Stimulated activated CD8-positive, alpha-beta memory T cell treated with anti-CD3 and anti-CD28 coated beads, Interleukin-2, amount 100 ng/mL, for 1 hour (primary cell): ENCODE measurements at places on chromosomes 7 and 10.

DNA sequence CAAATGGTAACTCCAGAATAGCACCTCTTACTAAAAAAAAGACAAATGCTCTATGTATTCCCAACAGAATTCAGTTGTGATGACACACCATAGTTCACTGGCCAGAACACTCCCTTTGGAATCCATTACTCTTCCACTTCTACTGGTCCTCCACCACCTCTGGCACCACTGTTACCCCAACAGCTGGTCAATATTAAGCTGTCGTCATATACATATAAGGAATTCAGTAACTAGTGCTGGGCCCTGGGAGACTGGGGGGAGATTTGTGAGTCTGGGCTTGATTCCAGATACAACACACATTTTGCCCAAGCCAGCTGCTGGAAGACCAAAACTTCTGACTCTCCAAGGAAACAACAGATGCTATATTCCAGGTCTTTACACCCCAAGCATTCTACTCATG, 26.0 kb upstream of the ITGA8 start:
- DNase-seq, result no peak

GRCh38 chr10:60977161-60978122, 33.5 kb upstream of the RHOBTB1 start:
- no peak for DNase-seq

DNA sequence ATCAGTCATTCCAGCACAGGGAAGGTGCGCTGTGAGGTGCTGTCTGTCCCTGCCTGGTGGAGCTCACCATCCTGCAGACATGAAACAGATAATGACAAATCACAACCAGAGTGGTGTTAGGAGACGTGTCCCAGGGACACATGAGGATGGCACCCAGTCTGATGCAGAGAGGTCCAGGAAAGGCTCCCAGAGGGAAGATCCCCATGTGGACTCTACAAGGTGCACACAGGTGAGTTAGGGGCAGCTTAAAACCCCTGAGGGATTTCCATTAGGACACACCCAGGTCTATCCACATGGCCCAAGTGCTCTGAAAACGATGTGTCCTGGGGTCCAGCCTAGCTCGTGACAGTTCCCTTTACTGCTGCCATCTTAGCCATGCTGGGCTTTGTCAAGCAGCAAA, 91.4 kb downstream of the ADARB2 start:
- no peak for DNase-seq

- no peak for DNase-seq
Measured at GRCh38 chr7:95493247-95493646, 7.5 kb downstream of the ASB4 start.

GRCh38 chr7:46386428-46387399, 465.6 kb upstream of the IGFBP3 start:
- no peak for DNase-seq

DNA sequence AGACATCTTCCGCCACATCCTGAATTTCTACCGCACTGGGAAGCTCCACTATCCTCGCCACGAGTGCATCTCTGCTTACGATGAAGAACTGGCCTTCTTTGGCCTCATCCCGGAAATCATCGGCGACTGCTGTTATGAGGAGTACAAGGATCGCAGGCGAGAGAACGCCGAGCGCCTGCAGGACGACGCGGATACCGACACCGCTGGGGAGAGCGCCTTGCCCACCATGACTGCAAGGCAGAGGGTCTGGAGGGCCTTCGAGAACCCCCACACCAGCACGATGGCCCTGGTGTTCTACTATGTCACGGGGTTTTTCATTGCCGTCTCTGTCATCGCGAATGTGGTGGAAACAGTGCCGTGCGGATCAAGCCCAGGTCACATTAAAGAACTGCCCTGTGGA, 1.9 kb downstream of the KCND2 start:
- no peak for DNase-seq

GRCh38 chr10:3797750-3798149, 12.7 kb upstream of the KLF6 start:
- no peak for DNase-seq

- DNase-seq, result no peak
Measured at GRCh38 chr10:25682203-25682851, 251.7 kb upstream of the MYO3A start.

DNA sequence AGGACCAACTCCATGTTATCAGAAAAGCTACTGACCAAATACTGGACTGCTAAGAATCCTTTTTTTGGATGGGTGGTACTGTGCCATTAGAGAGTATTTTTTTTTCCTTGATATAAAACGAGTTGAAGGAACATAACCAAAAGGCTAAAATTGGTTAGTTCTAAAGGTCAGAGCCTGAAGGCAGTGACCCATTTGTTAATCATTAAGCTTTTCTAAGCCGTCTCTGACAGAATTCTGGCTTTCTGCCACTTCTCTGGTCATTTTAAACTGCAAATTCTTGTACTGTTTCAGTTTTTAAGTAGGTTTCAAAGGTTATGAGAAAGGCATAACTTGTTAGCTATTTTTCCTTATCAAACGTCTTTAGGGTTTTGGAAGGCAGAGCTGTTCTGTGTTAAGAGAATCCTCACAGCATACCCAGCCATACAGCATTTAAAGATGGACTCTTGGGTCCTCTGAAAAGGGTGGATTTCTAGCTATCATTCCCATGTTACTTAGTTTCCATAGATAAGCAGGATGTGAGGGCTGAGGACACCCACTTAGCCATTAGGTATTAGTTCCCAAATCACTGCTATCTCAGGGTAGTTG, 196.8 kb downstream of the RNLS start:
- no peak for DNase-seq

- no peak for DNase-seq
Measured at GRCh38 chr7:88455696-88456095, 149.0 kb upstream of the STEAP4 start.

DNA sequence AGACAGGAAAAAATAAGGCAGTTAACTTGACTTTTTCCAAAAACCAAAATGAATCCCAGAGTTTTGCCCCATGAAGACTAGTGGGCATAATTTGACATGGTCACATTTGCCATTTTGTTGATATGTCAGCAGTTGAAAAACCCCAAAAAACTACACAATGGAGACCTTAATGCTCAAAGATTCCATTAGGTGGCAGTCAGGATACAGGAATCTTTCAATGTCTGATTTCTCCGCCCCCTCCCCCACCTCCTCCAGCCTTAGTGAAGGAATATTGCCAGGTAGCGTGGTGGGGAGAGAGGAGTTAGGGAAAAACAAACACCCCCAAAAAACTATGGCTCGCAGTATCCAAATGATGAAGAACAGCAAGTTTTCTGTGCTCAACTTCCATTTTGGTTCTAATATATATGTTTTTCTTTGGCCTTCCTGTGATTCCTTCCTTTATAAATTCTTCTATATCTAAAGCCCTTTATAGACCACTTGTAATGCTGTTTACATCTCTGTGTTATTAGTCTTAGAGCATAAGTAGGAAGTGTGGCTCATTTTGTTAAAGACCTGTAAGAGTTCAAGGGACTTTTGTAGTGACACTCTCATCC, 6.7 kb upstream of the SMNDC1 start:
- no peak for DNase-seq

DNA sequence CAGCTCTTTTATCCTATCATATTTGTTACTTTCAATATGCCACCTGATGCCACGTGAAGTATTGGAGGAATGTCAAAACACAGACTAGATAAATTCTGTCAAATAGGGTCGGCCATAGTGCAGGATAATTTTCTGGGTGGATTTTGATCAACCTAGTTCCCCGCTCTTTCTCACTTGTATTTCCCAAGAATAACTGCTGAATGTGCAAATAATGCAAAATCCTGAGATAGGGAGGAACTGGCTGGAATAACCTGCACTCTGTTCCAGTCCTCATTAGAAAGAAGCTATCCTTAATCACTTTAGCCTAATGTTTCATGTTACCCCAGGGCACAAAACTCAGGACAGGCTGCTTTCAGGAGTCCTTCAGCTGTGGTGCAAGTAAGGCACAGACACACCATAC, 33.9 kb downstream of the ZWINT start:
- no peak for DNase-seq

GRCh38 chr7:81929386-81929785, 159.5 kb upstream of the HGF start:
- no peak for DNase-seq

DNA sequence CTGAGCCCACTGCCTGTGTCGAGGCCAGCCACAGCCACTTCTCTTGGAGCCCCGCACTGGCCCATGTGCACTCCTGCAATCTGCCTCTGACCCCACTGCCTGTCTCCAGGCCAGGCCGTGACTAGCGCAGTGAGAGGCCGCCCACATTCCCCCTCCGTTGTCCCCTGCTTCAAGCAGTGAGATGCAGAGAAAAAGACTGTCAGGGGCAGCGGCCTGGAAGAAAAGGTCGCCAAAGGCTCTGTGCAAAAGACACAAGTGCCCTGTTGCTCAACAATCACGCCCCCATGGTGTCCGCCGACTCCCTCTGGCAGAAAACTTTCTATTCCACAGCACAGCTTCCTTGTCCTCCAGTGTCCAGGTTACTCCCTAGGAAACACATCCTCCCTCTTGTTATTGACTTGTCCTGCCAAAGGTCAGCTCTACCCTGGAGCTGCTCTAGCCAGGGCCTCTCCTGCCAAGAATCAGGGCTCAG, 9.9 kb downstream of the FAM131B start:
- DNase-seq, result no peak

- DNase-seq, result no peak
Measured at GRCh38 chr10:128776673-128777252, 650.5 kb upstream of the MKI67 start.

DNA sequence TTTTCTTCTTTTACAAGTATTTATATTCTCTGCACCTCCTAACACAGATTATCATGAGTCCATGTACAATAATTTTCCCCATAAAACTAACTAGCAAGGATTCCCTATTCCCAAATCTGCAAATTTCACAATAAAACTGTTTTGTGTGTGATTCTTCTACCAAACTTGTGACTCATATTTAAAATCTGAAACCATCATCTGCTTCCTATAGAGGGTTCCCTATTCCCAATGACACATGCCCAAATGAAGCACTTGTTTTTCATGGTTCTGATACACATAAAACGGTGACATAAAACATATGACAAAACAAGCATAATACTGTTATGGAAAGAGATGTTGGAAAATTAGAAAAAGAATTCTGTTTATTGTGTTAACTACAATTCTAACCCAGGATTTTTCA, 657.6 kb downstream of the PARD3 start:
- DNase-seq, result no peak

DNA sequence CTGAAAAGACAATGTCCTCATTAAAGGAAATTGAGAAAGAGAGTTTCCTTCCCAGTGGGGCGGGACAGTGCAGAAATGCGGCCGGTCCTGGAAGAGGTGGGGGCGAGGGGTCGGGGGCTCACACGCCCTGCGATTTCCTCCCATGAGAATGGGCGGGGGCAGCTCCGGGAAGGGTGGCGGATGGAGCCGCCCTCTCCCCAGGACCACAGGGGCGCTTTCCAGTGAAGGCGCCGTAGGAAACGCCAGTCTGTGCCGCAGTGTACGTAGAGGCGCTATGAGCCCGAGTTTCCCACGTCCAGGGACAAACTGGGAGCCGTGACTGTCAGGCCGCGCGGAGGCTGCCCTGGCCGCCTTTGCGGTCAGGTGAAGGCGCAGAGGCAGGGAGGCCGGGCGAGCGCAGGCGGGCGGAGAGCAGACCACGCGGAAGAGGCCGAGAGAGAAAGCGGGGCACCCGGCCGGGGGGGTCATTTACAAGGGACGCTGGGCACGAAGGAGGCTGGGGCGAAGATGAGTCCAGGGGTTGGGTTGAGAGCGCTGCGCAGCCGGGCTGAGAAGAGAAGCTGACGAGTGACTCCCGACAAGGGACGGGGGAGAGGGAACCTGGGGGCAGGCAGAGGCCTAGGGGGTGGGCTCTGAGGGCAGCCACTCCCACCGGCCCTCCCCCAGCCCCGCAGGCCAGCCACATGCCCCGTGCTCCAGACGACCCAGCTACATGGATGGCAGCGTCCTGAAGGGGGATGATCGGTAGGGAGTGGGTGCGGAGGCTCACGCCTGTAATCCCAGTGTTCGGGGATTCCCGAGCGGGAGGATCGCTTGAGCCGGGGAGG, 45.0 kb downstream of the ALOX5 start:
- peak; percentile 39 for DNase-seq

- no peak for DNase-seq
Measured at GRCh38 chr10:72754275-72755032, 62.5 kb downstream of the MCU start.

DNA sequence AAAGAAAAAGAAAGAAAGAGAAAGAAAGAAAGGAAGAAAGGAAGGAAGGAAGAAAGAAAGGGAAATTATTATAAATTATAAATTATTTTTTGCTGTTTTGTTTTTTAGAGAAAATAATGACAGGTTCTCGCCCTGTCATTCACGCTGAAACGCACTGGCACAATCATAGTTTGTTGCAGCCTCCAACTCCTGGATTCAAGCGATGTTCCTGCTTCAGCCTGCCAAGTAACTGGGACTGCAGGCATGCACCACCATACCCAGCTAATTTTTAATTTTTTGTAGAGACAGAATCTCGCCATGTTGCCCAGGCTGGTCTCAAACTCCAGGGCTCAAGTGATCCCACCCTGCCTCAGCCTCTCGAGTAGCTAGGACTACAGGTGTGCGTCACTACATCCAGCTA, 21.6 kb downstream of the MMD2 start:
- no peak for DNase-seq

DNA sequence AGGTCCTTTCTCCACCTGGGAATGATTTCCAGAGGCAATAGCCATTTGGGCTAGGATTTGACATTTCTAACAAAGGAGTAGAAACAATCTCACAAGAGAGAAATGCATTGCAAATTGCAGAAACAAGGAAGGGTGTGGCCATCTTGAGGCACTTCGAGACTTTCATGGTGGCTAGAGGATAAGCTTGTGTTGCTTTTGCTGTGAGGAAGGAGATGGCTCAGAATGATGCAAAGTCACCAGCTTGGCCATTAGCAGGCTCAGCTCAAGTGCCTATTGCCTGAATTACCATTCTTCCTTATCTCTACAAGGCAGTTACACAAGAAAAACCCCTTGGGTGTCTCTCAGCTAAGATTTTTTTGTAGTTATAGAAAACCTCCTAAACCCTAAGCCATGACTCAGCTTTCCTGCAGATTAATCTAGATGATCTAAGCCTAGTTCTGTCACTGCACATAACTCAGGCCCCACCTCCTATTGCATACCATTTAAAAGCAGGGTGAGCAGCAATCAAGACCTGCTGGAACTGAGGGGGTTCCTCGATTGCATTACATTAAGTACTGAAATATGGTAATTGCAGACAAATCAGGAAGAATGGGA, 683.1 kb downstream of the NRG3 start:
- DNase-seq, result no peak

- DNase-seq, result no peak
Measured at GRCh38 chr7:23472046-23472445, 1.8 kb upstream of the IGF2BP3 start.
